ENCODE measurements at places on chromosomes 1 and 21.
A peak's percentile ranks its signal among the peaks of the same experiment; 100 is the strongest.

DNA sequence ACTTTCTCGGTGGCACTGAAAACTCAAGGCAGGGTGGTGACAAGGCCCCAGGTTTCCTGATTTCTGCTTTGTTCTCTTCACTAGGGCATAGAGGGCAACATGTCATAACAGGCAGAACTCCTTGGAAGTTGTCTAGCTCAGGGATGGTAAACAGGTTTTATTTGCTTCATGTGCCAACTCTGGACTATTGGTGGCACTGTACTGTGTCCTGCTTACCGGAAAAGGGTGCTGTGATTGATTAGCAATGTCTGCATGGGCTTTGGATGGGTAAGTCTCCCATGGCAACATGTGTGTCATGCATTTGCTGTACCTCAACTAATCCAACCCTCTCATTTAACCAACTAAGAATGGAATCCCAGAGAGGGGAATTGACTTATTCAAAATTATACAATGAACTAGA lies 70.7 kb upstream of the USP24 start:
- DNase-seq: no peak

DNA sequence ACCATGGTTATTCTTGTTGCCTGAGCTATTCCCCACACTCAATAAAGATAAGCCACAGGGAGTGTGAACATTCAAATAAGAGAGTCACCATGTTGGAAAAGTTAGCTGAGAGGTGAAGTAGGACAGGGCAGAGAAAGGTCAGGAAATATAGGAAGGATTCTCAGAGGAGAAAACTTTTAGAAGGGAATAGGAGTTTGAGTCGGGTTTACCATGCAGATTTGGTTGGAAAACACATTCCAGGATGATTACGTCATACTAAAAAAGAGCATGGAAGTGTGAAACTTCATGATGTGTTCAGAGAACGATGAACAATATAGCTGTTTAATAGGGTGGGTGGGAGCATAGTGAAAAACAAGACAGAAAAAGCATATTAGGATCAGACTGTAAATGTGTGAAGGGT lies 1125.3 kb upstream of the ADGRL2 start:
- no peak for DNase-seq

- no peak for DNase-seq
Observed at GRCh38 chr1:231683439-231684165, 57.0 kb downstream of the DISC1 start.

- DNase-seq: no peak
Observed at GRCh38 chr1:18927082-18927653, 24.8 kb upstream of the ALDH4A1 start.

GRCh38 chr1:52697795-52698674 lies at the start of gene COA7:
COA7 (minus strand) TSS chr1:52698347; CDS start chr1:52698326, 21 bp downstream.
- DNase-seq: peak; percentile 94

DNA sequence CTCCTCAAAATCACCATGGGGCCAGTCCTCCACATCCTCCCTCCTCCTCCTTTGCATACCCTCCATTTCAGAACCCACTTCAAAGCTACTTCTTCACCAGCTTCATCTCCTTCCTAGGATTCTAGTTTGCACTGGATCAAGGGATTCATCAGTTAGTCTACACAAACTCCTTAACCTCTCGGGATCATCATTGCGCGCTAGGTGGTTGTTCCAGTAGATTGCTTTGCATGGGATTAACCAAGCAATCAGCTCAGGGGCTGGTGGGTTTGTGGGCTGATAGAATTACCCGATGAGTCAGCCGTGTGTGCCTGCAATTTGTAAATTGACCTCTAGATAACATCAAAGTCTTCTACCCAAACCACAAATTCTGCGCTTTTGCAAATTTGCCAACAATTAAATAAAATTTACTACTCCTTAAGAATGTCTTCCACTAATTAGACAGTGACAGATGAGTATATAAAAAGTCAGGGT lies 7.7 kb downstream of the KANK4 start:
- DNase-seq: no peak

- no peak for DNase-seq
Observed at GRCh38 chr1:6870086-6870485, 84.8 kb downstream of the CAMTA1 start.

DNA sequence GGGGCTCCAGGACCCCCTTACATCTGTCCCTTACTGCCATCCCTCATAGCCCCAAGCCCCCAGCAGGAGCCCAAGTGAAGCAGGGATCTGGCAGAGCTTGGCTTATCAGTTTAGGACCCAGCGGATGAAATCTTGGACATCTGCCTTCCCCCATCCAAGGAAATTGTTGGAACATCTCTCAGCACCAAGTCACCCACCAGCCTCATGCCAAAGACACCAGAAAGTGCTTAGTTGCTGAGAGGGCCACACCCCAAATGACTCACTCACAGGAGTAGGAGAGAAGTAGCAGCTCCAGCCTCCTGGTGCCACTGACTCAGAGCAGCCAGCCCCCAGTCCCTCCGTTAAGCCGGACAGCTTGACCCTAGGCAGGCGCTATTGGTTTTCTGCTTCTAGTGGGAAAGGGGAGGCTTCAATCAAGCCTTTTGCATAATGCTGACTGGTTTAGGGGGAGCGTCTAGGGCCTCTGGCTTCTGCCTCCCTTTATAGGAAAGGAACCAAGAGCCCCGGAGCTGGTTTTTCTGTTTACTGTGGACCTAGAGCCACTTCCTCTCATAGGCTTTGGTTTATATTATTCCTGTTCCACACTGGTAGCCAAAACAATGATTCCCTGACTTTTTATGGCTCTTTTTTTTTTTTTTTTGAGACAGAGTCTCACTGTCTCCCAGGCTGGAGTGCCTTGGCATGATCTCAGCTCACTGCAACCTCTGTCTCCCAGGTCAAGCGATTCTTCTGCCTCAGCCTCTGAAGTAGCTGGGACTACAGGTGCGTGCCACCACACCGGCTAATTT lies 114.2 kb upstream of the IPO9 start:
- DNase-seq: peak; percentile 84

GRCh38 chr21:42555756-42556438 lies 42.2 kb downstream of the SLC37A1 start:
- DNase-seq: no peak

DNA sequence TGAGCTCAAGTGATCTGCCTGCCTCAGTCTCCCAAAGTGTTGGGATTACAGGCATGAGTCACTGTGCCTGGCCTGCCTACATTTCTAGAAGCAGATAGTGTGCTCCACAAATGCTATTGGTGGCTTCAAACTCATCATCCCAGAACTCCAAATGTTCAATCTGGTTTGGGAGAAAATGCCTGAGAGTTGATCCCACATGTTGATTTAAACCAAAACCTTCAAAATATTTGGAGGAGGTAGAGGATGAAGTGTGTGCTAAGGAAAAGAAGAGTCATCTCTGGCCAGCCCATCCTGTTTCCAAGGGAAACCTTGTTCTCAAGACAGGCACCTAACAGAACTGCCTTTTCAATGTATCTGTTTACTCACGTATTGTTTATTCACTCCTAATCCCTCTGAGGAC lies 55.4 kb upstream of the GRHL3 start:
- no peak for DNase-seq

DNA sequence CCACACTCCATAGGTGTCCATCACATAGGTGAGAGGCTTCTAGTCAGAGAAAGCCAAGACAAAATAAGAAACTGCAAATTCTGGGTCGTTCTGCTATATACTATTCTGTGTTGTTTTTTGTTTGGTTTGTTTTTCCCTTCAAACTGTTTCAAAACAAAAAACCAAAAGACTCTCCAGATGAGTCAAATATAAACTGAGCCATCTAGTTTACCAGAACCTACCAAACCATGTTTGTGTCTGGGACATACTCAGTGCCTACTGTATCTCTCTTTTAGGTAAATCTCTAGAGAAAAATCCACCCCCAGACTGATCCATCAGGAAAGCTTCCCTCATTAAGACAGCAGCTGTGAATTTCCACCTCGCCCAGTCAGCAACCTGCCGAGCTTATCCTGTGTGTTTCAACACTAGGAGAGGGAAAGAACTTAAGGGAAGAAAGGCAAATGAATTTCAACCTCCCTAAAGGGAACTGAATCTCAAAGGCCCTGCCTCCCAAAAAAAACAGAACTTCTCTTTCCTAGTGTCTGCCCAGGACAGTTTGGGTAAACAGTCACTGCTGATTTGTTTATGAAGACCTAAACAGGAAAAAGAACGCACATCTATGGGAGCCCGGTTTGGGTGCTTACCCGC lies 17.2 kb downstream of the PPT1 start:
- DNase-seq: no peak

DNA sequence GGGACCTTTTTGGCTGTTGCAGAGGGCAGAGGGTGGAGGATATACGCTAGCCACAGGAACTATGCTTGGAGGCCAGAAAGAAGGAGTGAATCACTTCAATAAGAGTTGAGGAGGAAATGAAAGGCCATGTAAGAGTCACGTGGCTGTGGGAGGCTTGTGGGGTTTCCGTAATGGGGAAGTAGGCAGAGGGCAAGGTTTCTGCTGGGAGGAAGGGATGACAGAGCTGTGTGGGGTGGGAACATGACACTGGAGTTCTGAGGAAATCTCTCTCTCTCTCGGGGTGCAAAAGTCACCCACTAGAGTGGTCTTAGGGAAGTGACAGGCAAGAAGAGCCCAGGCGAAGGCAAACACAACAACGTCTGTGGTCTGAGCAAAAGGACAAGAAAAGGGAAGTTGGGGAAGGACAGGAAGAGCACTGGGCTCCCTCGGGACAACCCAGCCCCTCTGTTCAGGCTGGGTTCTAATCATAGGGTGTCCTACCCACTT lies 3.9 kb upstream of the CD1C start:
- DNase-seq: no peak

DNA sequence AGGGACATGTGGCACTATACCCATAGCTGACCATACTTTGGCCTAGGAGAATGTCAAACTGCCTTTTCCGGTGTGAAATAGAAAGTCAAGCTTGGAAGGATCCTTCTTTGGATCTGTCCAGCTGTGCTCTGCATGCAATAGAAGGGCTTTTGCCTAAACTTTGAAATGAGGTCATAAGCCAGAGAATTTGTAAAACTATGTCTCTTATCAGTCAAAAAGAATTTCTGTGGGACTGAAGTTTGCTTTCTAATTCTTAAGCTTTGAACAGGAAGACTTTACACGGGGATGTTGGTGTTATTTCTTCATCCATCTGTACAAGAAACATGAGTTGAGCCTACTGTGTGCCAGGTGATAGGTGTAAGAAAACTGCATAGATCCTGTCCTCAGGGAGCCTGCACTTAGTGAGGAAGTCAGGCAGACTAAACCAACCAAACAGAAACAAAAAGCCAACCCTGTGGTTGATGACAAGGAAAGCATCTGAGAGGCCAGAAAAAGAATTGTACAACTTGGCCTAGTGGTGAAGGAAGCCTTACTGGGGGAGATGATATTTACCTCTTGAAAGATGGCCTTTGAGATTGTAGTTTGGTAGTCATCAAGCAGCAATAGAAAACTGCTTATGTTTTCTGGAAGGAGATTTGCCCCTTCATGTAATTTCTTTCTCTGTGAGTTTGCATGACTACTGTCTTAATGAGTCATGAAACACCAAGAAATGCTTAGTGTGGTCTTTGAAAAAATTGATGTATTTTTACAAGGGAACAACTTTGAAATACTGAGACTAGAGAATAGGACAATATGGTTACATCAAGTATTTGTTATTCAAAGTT lies 24.8 kb downstream of the TGFB2 start:
- no peak for DNase-seq

DNA sequence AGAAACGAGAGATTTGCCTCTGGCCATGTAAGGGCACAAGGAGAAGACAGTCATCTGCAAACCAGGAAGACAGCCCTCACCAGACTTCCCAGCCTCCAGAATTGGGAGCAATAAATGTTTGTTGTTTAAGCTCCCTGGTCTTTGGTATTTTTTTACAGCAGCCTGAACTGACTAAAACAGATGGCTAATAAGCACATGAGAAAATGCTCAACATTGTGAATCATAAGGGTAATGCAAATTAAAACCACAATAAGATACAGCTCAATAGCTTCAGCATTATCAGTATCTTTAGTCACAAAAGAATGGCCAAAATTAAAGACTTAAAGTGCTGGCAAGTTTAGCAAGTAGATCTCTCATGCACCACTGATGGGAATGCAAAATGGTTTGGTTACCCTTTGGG lies 11.7 kb downstream of the UBE2G2 start:
- DNase-seq: no peak

DNA sequence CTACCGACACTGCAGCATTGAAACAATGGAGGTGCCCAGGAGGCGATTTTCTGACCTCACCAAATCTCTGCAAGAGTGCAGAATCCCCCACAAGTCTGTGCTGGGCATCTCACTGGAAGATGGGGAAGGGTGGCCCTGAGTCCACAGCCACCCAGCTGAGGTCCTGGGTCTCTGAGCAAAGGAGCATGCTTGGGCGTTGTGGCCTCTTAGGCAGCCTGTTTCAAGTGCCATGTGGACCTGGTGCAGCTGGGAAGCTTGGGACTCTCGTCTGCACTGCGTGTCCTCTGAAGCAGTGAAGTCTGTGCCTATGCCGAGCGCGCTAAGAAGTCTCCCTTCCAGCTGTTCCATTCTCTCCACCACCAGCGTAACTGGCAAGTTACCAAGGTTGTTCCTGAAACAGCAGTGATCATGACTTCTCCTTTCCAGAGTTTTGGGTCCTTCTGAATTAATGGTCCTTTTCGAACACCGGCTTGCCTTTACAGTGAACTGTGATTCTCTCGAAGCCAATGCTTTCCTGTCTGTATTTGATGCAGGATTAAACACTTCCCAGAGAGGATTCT lies 5.0 kb upstream of the PLA2G2C start:
- no peak for DNase-seq

GRCh38 chr1:39919545-39919944 lies 17.8 kb upstream of the MYCL start:
- DNase-seq: peak; percentile 86

DNA sequence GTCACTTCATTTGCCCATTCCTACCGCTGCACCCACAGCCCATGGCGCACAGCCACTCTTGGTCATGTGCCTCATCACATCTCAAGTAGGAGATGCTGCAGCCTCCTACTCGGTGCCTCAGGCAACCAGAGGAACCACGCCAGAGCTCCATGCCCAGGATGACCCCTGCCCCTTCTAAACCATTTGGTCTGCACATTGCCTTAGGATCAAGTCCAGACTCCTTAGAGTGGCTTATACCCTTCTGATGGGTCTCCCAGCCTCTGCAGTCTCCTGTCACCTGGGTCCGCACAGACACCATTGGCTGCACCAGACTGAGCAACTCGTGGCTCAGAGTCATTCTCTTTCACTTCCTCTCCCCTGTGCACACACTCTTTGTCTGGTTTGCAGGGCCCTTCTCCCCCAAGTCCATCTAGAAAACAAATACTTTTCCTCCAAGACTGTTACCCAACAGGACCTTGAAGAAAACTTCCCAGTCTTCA lies 2.2 kb upstream of the ADORA3 start:
- DNase-seq: no peak

- no peak for DNase-seq
Observed at GRCh38 chr1:9382643-9383491, 90.2 kb downstream of the SPSB1 start.

DNA sequence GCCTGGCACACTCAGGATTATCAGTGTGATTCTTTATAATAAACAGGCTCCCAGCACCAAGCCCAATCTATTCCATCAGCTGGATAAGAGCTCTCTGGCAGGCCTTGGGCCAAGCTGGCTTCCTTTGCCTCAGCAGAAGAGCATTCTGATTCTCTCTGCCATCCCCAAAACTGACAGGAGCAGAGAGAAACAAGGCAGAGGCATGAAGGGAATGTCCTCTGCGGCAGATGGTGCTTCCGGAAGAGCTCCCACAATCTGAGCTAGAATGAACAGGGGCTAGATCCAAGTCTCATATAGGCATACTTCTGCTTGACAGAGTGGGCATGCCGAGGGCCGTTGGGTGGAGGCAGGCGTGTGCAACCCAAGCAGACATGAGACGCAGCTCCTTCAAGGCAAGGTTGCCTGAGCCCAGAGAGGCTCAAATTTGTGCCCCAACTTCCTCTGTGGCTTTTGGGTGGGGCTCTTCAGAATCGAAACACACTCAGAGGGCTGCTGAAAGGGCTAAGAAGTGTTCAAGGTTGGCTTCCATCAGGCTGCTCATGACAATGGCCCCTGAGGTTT lies 4.0 kb downstream of the CAPN2 start:
- DNase-seq: no peak

GRCh38 chr1:204074274-204075138 lies 1.6 kb downstream of the SOX13 start:
- DNase-seq: no peak
